ENCODE measurements at places on chromosomes 12 and 14.

DNA sequence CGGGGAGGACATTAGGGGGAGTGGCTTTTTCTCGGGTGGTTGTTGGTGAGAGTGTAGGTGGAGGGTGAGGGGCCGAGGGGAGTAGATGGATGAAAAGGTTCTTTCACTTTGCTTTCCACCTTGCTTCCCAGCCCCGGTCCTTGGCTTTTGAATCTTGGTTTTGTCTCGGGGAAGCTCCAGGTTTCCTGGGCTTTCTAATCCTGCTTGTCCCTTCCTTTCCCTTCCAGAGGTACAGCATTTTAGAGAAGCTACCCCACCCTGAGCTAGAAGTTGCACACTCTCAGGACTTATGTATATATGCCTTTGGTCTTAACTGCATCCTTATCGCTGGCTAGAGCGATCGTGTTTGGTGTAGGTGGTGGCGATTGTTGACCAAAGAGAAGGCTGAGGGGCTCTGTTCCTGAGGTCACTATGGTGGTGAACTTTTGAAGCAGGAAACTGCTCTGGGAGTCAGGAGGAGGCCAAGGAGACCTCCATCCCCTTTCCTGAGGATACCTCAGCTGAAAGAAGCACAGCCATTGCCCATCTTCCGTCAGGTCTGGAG lies 862 bp downstream of the PIP4K2C start:
- no peak for DNase-seq

- peak; percentile 26 for DNase-seq
Observed at GRCh38 chr14:92323011-92323915, at the start of gene SLC24A4. Gene SLC24A4, plus strand, starts transcription at chr14:92323165. Its CDS starts 666 bp downstream, at chr14:92323831.

GRCh38 chr14:55328317-55328716 lies 57.1 kb downstream of the FBXO34 start:
- DNase-seq = no peak

GRCh38 chr12:5581019-5581418 lies 149.1 kb downstream of the NTF3 start:
- DNase-seq = no peak

GRCh38 chr12:66859751-66860440 lies 181.0 kb upstream of the GRIP1 start:
- DNase-seq = no peak

DNA sequence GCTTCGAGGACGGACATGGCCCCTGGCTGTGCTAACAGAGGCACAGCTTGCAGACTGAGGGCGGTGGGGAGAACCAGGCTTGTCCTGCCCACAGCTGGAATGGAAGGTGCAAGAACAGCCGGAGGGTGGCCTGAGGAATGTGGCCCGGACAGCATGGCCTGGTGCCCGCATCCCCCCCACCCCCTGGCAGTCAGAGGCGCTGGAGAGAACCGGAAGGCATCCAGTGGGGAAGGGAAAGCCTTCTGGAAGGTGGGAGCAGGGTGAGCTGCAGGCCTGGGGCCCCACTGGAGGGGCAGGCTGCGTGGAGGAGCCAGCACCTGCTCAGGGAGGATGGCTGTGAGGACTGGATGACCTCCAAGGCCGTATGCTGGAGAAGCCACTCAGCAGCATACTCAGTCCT lies 8.1 kb upstream of the CYP46A1 start:
- no peak for DNase-seq

- no peak for DNase-seq
Observed at GRCh38 chr12:75997658-75998057, 33.9 kb downstream of the PHLDA1 start.

DNA sequence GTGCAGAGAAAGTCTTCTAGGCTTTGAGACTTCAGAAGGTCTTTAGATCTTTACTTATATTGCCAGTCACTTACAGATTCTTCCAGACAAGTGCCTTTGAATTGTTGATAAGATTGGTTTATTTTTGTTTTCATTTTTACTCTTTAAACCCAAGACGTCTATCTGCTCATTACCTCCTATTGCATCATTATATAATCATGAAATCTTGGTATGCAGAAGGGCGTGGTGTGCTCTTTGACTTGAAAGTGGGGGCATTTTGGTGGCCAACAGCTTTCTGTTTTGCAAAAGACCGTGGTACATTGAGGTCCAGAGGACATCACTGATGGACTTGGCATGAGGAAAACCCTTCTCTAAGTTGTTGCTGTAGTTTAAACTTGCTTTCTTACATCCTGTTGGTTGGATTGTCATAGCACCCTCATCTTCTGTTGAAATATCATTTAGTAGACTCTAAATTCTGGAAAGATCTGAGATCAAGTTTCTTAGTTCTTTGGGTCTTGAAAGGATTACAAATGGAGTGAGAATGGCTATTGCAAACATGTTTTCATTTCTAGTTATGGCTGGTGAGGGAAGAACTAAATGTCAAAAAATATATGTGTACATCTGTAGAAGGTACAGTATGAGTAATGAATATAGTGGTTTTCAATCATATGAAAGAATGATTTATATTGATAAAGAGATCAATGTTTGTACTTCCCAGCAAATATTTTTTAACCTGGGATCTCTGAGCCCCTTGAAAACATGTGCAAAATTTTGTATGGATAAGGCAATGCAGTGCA lies 441.8 kb downstream of the NRXN3 start:
- DNase-seq = no peak

DNA sequence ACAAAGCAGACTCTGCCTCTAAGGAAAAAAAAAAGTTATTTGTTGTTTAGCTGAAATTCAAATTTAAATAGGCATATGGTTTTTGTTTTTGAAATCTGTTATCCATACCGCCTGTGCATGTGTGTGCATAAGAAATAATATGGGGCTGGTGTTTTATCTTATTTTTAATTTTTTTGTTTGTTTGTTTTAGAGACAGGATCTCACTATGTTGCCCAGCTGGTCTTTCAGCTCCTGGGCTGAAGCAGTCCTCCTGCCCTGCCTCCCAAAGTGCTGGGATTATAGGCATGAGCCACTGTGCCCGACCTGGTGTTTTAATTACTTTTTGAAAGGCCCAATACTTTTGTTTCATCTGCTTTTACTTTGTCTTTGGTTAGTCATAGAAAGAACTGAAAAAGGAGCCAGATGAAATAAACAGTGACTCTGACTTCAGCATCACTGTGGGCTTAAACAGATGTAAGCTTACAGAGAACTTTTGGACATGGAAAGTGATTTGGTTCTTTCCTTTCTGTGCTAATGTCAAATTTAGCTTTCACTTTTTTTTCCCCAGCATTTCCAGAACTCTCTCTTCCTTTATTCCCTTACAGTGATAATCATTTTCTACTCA lies 37.2 kb downstream of the SUPT16H start:
- DNase-seq = no peak

DNA sequence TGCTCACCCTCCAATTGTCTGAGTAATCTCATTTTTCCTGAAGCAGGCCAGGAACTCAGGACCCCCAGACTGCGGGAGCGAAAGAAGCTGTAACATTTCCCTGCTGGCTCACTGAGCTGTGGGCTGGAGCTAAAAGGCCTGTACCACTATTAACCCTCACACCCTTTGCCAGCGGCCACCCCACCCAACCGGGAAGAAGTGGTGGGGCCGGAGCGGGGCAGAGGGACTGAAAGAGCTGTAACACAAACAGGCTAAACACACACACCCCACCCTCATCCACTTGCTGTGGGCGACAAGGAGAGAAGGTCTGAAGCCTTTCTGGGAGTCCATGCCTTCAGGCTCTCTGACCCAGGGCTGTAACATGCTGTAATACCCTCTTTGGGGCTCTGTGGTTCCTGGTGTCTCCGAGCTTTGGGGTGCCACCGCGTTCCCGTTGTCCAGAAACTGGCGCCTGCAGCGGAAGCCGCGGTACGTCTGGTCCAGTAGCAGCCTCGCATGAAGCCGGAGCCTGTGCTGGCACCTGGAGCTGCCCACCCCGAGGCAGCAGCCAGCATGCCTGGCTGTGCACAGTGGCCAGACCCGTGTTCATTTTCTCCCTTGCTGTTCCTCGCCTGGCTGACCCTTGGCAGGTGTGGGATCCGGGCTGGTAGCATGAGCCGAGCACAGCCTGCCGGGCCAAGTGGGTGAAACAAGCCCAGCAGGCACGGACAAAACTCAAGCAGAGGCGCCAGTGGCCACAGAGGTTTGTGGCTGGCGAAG lies 345.5 kb upstream of the MGAT4C start:
- no peak for DNase-seq

DNA sequence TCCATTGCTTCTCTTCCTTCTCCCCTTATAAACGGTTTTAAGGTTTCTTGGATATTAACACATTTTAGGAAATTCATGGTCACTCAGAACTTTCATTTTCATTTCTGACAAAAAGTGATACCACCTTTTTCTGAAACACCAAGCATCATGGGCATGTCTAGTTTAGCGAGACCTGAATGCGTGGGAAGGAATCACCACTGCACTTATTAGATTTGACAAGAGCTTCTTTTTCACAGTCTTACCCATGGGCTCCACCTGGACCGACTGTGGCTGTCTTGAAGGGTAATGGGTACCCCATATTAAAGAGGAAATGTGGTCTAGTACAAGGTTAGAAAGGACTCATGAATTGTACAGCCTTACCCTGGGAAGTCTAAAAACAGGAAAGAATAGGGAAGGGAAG lies 95.4 kb downstream of the KCNK10 start:
- no peak for DNase-seq

DNA sequence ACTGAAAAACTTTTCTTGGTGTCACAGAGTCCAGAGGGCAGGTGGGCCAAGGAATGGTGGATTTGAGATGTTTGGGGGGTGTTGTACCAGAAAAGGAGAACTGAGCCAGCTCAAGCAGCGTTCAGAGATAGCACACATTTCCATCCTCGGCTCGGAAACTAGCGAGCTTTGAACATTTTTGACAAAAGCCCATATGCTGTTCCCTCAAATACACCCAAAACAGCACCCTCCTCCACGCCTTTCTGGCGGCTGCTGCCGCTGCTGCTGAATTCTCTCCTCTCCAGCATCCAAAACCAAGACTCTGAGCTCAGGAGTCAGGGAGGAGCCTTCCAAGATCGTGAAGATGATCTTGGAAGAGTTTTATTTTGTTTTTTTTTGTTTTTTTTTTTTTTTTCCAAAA lies 961 bp downstream of the SRRM4 start:
- DNase-seq = no peak

GRCh38 chr12:111024205-111024801 lies 103.9 kb upstream of the MYL2 start:
- DNase-seq = peak; percentile 18

DNA sequence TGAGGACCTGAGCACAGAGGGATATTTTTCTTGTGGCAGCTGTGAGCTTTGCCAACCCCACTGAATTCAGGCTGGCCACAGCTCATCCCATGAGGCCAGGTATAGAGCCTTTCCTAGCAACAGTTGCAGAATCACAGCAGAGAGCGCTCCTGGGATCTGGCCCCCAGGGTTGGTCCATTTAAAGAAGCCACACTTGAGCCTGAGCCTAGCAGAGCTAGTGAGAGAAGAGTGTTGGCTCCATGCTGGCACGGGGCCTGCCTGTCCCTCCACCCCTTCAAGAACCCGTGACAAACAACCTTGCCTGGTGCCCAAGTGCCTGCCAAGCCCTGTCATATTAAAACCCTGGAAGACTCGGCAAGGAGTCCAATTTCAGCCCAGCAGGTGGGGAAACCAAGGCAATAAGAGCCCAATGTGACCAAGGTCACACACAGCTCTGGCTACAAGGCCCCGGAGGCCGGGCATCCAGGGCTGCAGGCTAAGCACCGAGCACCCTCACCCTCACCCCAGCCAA lies 91.6 kb downstream of the LRRC74A start:
- DNase-seq = no peak

- no peak for DNase-seq
Observed at GRCh38 chr14:59245809-59246295, 57.4 kb downstream of the DAAM1 start.

GRCh38 chr14:20167091-20167490 lies 23.6 kb upstream of the OR11G2 start:
- DNase-seq = no peak

DNA sequence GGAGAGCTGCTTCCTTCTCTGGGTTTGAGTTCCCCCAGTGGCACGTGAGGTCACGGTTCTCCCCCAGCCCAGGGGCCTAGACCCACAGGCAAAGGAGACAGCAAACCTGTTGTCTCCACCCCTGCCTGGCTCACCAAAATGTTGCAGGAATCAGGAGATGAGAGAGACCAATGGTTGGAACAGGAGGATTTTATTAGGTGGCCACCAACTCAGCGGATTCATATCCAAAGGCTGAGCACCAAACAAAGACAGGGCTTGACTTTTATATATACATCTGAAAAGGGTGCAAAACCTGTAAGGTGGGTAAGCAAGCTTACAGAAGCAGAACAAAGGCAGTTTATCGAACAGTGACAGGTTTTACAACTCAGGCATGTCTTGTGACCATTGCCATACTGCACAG lies 9.2 kb upstream of the ADAM21 start:
- DNase-seq = no peak

GRCh38 chr12:93468008-93468371 lies 676 bp downstream of the MRPL42 start:
- no peak for DNase-seq

DNA sequence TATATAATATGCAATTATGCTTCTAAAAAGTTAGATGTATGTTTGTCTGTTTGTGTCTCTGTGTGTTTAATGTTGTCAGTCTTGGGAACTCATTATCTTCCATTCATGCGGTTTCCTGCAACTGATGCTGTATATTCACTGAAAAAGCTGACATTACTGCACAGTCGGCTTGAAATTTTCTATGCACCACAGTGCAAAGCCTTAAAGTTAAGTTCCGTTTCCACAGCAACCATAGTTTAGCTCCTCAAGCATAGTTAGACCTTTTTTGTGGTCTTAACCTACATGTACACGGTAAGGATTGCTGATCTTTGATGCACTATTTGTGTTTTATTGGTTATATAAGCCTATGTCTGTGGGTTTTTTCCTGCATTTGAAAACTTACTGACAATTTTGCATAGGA lies 309.4 kb downstream of the KCNC2 start:
- no peak for DNase-seq

- peak; percentile 35 for DNase-seq
Observed at GRCh38 chr12:18275981-18276380, 14.7 kb downstream of the PIK3C2G start.
